Gastroesophageal sphincter (tissue), 4 donors: ENCODE measurements at places on chromosomes 5 and 9.

GRCh38 chr9:278651-279050, 64.0 kb downstream of the DOCK8 start:
- no peak for ATAC-seq

DNA sequence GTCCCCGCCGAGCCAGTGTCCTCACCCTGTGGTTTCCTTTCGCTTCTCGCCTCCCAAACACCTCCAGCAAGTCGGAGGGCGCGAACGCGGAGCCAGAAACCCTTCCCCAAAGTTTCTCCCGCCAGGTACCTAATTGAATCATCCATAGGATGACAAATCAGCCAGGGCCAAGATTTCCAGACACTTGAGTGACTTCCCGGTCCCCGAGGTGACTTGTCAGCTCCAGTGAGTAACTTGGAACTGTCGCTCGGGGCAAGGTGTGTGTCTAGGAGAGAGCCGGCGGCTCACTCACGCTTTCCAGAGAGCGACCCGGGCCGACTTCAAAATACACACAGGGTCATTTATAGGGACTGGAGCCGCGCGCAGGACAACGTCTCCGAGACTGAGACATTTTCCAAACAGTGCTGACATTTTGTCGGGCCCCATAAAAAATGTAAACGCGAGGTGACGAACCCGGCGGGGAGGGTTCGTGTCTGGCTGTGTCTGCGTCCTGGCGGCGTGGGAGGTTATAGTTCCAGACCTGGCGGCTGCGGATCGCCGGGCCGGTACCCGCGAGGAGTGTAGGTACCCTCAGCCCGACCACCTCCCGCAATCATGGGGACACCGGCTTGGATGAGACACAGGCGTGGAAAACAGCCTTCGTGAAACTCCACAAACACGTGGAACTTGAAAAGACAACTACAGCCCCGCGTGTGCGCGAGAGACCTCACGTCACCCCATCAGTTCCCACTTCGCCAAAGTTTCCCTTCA, 1.4 kb downstream of the GLIS3 start:
- ATAC-seq: no peak

DNA sequence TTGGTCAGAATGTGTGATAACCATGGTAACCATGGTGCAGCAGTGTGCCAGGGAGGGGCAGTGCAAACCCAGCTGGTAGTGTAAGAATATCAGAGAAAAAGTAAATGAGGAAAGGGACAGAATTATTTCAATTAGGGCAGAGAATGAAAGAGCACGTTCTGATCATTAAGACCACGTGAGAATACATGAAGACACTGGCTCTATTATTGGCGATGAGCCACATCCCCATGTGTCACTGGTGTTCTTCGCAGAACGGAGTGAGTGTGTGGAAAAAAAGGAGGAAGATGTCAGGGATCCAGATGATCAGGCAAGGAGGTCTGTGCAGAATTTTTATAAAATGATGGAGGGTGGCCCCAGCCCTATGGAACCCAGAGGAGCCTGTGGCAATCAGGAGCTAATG, 315.5 kb downstream of the SEMA5A start:
- ATAC-seq: no peak

DNA sequence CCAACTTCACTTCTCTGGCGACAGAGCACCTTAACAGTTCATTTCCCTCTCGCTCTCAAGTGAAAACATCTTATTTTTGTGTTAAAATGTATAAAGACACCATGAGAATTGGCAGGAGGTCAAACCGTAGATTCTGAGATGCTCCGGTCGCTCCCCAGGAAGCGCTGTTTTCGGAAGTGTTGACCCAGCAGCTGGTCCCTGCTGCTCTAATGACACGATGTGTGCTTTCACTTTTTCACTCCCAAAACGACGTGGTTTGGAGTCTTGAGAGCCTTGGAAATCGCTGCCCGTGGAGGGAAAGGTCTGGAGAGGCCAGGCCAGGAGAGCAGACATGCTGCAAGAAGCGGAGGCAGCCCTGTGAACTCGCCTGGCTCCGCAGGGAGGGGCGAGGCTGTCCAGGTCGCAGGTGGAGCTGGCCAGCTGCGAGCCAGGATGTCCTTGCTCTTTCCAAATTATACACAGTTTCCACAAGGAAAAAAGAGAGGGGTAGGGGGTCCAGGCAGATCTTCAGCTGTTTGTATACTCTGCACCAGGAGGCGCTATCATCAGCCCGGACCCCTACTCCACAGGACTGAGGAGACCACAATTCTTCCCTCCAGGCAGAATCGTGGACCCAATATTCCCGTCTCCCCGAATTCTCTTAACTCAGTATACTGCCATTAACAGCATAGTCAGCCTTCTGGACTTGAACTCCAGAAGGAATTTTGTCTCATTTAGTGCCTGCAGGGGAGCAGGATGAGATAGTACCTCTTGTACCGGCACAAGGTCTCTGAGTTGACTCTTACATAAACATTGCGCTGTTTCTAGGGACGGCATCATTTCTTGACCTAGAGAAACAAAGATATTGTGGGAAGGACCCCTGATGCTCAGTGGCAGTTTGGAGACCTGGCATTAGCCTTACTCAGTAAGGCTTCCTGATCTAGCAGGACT, 248.6 kb upstream of the ANKRD55 start:
- peak; percentile 39 for ATAC-seq

DNA sequence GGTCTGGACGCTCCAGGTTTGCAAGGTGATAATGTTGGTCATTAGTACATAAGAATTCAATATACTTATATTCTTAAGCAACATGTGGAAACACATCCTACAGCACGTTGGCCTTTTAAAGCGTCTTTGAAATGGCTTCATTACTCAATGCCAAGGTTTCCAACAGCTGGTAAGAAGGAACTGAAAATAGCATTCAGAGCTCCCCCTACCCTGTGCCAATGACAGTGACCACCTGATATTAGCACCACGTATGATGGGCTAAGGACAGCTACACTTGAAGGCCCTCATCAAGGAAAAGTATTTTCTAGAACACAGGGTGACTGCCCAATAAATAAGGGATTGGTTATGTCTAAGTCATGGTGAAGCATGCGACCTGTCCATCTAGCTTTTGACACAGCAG, 9.9 kb downstream of the ZNF622 start:
- peak; percentile 19 for ATAC-seq

DNA sequence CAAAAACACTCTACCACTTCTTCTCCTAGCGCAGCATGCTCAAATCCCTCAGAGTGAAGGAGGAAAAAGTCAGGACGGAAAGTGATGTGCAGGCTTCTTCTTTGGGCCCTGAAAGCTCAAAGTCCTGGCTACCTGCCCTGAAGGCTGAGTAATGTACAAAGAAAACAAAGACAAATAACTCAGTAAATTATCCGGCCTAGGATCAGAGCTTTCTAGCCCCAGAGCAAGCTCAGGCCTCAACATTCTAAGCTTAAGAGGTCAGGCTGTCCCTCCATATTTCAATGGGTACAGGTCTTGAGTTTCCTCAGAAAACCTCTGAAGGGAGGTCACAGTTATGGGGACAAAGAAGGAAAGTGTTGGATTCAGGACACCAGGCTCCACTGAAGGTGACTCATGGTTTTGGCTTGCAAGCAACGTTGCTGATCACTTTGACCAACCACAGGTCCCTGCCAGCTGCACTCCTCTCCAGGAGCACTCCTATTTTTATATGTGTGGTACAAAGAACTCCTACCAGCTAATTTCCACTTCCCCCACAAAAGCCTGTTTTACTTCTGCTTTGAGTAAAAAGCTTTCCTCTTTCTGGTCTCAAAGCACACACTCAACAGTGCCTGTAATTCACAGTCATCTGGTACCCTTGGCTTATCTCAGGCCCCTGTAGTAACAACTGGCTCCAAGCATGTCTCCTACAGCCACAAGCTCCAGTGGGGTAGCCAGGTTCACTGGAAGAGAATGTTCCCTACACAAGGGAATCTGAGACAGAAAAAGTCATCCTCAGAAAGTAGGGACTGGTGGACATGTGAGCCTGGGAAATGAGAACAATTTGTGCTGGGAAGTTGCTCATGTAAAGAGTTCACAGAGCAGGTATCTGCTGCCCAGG, 115.7 kb downstream of the UGCG start:
- ATAC-seq: peak; percentile 92

- peak; percentile 81 for ATAC-seq
These were observed 15.6 kb upstream of the IRF1 start for GRCh38 chr5:132506094-132506692.

- no peak for ATAC-seq
These were observed 817 bp upstream of the GNE start for GRCh38 chr9:36258996-36259533.

- no peak for ATAC-seq
These were observed 130.1 kb upstream of the ZNF608 start for GRCh38 chr5:124876566-124876965.

DNA sequence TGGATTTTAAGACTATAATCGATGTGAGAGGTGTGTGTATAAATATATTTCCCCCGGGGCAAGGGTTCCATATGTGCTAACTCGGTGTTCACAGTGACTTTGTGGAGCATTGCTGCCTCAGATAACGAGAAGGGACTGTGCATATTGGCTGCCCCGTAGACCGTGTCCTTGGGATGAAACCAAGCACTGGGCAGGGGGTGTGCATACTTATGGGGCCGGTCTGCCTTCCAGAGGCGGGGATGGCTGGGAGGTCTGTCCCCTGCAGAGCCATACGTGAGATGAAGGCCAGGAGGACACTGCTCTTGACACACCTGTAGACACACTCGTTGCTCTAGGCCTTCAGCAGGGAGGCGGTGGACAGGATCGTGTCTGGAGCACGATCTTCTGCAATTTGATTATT, 56.0 kb upstream of the ZNF354A start:
- no peak for ATAC-seq

DNA sequence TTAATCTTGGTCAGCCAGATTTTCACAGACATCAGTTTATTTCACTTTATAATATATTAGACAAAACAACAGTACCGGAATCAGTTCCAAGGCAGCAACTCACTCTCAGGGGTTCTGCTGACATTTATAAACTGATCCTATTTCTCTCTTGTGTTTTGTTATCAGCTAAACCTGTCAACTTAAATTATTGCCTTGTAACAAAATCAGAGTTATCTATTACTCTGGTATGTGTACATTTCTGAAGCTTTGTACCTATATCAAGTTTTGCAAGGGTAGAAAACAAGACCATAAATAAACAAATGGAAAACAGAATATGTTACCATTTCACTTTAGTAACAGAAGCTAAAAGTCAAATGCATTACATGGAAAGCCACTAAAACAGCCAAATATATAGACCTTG, 122.1 kb downstream of the SIL1 start:
- ATAC-seq: no peak

DNA sequence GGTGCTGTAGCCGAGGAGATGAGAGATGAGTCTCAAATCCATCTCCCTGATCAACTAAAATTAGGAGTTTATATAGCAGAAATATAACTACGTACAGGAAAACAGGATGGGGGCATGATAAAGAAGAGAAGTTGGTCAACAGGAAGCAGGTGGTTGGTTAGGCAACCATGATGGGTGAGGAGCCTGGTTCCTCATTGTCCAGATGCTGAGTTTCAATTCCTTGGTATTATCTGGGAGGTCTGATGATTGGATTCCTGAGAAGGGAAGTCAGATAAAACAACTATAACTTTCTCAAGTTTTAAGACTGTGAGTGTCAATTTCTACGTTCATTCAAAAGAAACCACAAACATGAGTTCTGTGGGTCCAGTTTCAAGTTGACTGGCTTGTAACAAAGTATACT, 323.9 kb downstream of the MTRR start:
- no peak for ATAC-seq

- ATAC-seq: no peak
These were observed 50.0 kb upstream of the SH3GL2 start for GRCh38 chr9:17528859-17529258.

GRCh38 chr9:86868616-86869015, 78.7 kb downstream of the GAS1 start:
- ATAC-seq: no peak

GRCh38 chr9:22046243-22046885, 37.3 kb upstream of the CDKN2B start:
- no peak for ATAC-seq

- ATAC-seq: no peak
These were observed 51.4 kb downstream of the SMARCA2 start for GRCh38 chr9:2066312-2067273.

DNA sequence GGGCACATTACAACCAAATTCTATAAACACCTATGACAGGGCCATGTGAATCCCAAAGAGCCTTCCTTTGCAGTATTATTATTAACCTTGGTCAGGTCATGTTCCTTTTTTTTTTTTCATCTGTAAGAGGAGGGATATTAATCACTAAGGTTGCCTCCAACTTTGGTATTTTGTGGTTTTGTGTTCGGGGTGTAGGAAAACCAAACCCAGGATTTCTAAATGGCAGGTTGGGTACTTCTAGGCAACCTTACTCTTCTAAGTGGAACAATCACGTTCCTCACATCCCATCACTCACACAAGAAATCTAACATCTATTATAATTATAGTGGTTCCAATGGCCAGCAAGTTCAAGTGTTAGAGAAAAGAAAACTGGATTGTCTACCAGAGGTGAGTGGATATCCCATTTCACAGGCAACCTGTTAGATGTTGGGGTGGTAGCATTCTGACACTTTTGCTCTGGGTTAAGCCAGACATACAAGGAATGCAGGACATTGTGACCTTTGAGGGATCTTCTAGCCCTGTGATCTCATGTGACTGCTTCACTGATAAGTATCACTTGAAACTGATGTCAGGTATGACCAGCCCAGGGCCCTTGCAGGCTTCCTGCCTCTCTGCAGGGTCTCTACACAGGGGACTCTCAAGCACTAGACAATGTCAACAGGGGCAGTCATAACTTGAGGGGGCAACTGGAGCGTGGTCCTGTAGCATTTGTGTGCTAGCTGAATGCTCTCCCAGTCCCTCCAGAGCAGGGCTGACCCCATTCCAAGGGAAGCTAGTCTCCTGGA, 126.2 kb upstream of the VLDLR start:
- no peak for ATAC-seq

DNA sequence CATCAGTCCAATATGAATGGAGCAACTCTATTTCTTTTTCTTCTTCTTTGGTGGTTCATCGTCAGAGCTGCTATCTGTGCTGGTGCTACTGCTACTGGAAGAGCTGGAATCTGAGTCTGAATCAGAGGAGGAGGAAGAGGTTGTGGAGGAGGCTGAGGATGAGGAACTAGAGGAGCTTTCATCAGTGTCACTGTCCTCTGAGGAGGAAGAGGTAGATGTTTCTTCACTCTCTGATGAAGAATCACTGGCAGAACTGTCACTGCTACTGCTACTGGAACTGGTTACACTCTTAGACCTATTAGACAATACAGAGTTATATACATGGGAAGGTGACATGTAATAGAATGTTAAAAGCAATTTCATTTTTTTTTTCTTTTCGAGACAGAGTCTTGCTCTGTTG, 27.8 kb downstream of the ZCCHC10 start:
- ATAC-seq: no peak

GRCh38 chr5:142404046-142404477, 79.2 kb upstream of the SPRY4 start:
- peak; percentile 68 for ATAC-seq

- no peak for ATAC-seq
These were observed 32.6 kb upstream of the GPX3 start for GRCh38 chr5:150987746-150988145.

DNA sequence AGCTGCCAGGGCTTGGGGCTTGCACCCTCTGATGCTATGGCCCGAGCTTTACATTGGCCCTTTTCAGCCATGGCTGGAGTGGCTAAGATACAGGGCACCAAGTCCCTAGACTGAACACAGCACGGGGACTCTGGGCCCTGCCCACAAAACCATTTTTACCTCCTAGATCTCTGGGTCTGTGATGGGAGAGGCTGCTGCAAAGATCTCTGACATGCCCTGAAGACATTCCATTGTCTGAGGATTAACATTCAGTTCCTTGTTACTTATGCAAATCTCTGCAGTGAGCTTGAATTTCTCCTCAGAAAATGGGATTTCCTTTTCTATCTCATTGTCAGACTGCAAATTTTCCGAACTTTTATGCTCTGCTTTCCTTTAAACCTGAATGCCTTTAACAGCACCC, 337.0 kb upstream of the SMC2 start:
- no peak for ATAC-seq
